ENCODE measurements at places on chromosomes 2 and 18. TPM values are rescaled to one million over a fixed set of nuclear protein-coding genes. Genes with fewer than 3 reads are reported as not detected.

ZFP36L2 gene
- 83.2 TPM for total RNA-seq

IL1RN gene
- total RNA-seq: 2.6 TPM

GRCh38 chr2:10254373-10255188 is 48.1 kb upstream of the HPCAL1 start:
- no peak for ATAC-seq

GRCh38 chr2:180706694-180707093 is 273.7 kb upstream of the UBE2E3 start:
- no peak for ATAC-seq

DNA sequence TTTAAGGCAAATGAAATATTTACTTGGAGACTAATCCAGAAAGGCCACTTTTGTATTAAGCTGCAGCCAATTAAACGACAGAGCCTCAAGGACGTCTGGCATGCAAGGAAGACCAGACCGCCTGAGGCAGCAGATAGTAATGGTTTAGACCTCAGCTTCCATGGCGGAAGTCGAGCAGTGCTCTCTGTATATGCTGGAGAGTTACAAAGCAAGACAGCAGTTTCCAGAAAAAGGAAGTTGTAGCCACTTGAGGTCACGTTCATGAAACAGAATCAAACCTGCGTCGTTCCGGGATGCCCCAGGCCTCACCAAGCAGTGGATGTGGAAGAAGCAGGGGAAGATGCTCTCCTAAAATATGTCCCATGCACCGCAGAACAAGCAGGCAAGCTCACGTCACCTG is 142.0 kb downstream of the PTGR3 start:
- no peak for ATAC-seq

DNA sequence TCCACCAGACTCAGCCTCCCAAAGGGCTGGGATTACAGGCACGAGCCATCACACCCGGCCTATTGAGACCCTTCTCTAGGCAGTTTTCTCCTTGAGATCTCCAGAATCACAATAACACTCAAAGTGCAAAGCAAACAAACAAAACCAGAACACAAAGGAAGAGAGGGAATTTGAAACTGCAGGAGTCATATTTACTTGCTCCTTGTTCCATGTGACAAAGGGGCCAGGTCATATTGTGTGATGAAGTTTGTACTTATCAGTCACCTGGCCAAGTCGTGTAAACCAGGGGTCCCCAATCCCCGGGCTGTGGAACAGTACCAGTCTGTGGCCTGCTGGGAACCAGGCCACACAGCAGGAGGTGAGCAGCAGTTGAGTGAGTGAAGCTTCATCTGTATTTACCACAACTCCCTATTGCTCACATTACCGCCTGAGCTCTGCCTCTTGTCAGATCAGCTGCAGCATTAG is 26.5 kb downstream of the SCYGR8 start:
- ATAC-seq: no peak

GRCh38 chr2:217372794-217373193 is 512.9 kb upstream of the TNP1 start:
- ATAC-seq: no peak

DNA sequence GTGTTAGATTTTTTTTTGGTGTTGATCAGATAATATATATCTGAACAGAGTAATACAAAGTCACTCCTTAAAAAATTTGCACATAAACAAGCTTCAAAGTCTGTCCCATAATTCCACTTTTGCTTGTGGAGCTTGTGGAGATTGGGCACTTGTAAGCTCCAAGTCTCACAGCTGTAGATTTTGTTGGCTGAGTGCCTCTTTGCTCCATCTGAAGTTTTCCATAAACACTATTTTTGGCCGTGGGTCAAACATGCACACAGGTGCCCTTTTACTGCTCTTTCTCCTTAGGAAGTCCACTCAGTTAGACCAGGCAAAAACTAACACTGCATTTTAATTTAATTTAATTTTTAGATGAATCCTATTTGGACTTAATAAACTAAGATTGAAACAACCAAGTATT is 3.6 kb upstream of the KCNJ13 start:
- no peak for ATAC-seq

DNA sequence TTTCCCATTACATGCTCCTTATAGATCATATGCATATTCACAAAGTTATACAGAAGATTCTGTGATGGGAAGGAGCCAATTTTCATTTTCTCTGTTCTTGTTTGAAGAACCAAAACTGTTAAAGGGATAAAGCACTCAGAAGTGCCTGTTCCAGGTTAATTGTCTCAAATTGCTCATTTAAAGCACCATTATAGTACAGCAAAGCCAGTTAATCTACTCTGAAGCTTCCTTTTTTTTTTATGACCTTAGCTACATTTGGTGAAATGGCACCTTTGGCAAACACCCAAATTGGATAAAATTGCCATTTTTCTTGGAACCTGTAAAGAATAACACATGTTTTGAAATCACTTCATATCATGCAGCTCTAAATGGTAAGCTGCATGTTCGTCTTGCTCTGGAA is 1092.3 kb downstream of the BCL11A start:
- ATAC-seq: no peak

- ATAC-seq: no peak
These were observed 44.7 kb downstream of the GLI2 start for GRCh38 chr2:120780402-120780801.

GRCh38 chr2:187136646-187137045 is 287.7 kb upstream of the ZSWIM2 start:
- ATAC-seq: peak; percentile 51

DNA sequence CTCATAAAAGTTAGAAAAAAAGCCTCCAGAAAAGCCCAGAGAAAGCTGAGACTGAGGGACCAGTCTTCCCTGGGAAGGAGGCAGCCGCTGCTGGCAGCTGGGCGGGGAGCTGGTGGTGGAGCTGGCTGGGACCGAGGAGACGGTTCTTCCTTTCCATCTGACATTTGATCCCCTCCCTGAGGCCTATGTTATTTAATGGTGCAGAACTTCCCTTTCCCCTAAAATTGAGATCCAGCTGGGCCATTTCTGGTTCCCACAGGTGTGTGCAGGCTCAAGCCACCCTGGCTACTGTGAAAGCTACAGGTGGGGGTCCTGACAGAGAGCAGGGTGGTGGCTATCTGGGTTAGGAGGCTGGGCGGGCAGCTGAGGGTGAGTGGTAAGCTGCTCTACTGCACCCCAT is 81.5 kb upstream of the FZD7 start:
- ATAC-seq: no peak

- no peak for ATAC-seq
These were observed 158.0 kb upstream of the KLHL14 start for GRCh38 chr18:32930695-32931301.

DNA sequence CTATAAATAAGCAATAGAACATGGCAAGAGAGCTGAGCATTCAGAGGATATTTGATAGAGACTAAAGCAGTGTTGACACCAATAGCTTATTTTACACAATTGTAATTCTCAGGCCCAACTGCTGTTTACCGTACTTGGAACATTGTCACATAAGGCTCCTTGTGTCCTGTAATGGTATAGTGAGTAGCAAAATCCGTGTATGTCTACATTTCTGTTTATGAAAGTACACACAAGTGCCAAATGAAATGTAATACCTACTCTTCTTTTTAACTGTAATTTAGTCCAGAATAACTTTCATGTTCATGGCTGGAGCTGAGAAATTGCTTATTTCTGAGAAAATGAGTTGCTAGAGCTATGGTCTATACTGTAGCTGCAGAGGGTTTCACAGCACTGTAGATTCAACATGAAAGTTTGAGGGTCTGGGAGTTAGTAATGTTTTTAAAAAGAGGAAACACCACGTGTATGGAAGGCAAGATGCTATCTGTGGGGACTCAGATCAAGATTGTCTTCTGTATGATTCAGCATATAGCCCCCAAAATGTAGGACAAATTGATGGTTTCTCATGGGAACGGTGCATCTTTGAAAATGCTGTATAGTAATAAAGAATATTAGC is 110.2 kb upstream of the NOSTRIN start:
- ATAC-seq: no peak

DNA sequence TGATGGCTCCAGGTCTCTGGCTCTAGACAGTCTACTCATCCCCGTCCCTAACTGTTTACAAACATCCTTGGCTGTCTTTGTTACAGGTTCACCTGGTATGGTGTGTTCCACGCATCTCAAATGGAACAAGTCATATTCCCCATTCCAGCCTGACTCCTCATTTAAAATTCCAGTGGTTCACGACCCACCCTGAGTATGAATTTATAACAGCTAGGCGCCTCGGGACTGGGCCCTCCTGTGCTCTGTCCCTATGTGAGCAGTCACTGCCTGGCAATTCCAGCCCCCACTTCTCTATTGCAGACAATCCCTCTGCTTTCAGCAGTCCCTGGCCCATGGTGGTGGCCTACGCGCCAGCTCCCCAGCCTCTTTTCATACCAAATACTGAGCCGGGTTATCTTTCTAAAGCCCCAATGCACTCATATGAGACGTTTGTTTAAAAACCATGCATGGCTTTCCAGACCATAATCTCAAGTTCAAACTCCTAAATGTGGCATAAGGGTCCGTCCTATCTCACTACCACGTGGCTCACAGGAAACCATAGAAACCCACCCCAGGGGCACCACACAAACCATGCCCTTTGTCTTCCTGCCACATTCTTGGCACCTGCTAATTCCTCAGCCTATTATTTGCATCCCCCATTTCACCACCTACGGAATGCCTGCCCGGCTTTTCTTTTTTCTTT is 1.6 kb downstream of the SERPINB8 start:
- no peak for ATAC-seq

DNA sequence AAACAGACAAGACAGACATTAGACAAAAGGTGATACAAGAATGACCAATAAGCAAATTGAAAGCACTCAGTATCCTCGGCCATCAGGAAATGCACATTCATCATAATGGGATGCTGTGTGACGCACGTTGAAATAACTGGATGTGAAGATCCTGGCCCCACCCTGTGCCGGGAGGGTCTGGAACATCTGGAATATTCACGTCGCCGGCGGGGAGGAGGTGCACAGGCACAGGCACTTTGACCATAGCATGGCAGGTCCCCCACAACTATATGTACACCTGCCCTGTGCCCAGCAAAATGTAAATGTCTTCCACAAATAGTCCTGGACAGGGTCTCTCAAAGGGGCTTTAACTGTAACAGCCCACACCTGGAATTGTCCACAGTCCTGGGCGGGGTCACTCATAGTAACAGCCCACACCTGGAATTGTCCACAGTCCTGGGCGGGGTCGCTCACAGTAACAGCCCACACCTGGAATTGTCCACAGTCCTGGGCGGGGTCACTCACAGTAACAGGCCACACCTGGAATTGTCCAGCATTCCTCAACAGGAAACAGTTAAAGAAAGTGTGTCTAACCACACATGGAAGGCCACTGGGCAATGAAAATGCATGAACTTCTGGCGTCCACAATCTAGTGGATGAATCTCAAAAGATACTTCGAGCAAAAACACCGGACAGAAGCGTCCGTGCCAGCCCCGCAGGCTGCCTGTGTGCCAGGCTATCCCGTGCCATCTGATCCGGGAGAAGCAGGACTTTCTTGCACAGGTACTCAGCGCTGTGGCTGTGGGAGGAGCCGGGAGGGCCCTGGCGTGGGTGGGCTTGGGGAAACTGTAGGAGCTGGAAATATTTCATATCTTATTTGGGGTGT is 113.4 kb downstream of the RTP5 start:
- no peak for ATAC-seq

DNA sequence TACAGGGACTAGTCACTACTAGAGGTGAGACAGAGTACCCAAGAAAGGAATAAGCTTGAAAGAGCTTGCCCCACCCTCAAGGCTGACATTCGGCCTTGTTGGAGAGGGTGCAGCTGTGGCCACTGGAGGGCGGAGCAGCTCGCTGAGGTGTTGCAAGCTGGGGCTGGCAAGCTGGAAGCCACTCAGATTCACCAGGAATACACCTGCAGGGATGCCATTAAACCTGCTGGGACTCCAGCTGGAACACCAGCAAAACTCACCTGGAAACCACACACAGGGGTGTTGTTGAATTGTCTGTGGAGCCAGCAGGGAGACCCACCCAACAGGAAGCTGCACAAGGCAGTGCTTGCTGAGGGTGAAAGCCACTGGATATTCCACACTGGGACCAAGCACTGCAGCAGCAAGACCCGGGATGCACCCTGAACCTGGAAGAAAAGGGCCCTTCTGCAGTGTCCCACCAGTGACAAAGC is 26.1 kb downstream of the KCTD18 start:
- ATAC-seq: no peak

- ATAC-seq: no peak
These were observed 13.1 kb downstream of the HS6ST1 start for GRCh38 chr2:128305555-128306080.

DNA sequence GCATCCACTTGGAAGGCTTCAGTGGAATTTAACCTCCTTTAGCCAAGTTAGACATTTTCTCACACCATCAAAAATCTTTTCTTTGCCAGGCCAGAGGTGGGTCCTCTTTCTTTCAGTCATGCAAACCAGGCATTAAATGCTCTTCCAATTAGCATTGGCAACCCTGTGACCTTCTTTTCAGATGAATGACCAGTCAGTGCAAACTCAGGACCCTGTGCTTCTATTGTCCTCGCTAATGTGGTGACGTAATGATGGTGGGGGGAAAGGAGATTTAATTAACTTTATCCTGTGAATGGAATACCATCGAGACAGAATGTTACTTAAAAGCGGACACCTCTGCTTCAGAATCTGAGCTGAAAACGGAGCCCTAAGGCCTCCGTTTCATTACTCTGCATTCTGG is 23.2 kb upstream of the STPG4 start:
- no peak for ATAC-seq

GRCh38 chr2:11659115-11659475 is 10.9 kb downstream of the NTSR2 start:
- no peak for ATAC-seq

- ATAC-seq: no peak
These were observed 14.7 kb downstream of the PID1 start for GRCh38 chr2:229256376-229256775.

- ATAC-seq: no peak
These were observed 96.5 kb downstream of the COL5A2 start for GRCh38 chr2:189083106-189083505.

Measured in gastroesophageal sphincter (tissue), 4 donors.